ENCODE measurements at places on chromosomes 7 and 10. TPM values are rescaled to one million over a fixed set of nuclear protein-coding genes. Genes with fewer than 3 reads are reported as not detected.

The ATRNL1 gene
- total RNA-seq, result not detected

The INPP5A gene
- 29.8 TPM for total RNA-seq

The OPN4 gene
- not detected for total RNA-seq

The CTAGE15 gene
- not detected for total RNA-seq

The EPDR1 gene
- 2.8 TPM for total RNA-seq

Data from bladder microvascular endothelial cell (primary cell).